ENCODE measurements at places on chromosomes 2 and 18. TPM values are rescaled to one million over a fixed set of nuclear protein-coding genes. Genes with fewer than 3 reads are reported as not detected.

PLGLB1 gene
- 1.5 TPM for polyA plus RNA-seq

PLCD4 gene
- 0.40 TPM for polyA plus RNA-seq

RAB27B gene
- 1.1 TPM for polyA plus RNA-seq

CYTIP gene
- 83.6 TPM for polyA plus RNA-seq

DTNA gene
- not detected for polyA plus RNA-seq

RTP5 gene
- polyA plus RNA-seq = not detected

SLC4A3 gene
- polyA plus RNA-seq = not detected

HOXD9 gene
- polyA plus RNA-seq = not detected

SH3BP4 gene
- 2.0 TPM for polyA plus RNA-seq

PRKAG3 gene
- not detected for polyA plus RNA-seq

GAL3ST2 gene
- not detected for polyA plus RNA-seq

ABHD1 gene
- 0.35 TPM for polyA plus RNA-seq

SPR gene
- polyA plus RNA-seq = not detected

STPG4 gene
- polyA plus RNA-seq = not detected

CCDC93 gene
- polyA plus RNA-seq = 11.7 TPM
